Naive B cell (primary cell): ENCODE measurements at places on chromosomes 3 and 15. TPM values are rescaled to one million over a fixed set of nuclear protein-coding genes. Genes with fewer than 3 reads are reported as not detected.

The ABI3BP gene
- polyA plus RNA-seq = not detected

The PCYT1A gene
- 9.3 TPM for polyA plus RNA-seq

- no peaks in the 10 kb centered on the region for H3K36me3 ChIP-seq
- H3K4me3 ChIP-seq = no peak overlapping the region
- H3K27me3 ChIP-seq = peaks cover 3% of the 10 kb centered on the region
- no peaks in the 10 kb centered on the region for H3K4me1 ChIP-seq
- no peak for DNase-seq
- H3K27ac ChIP-seq = no peak overlapping the region
These were observed 25.7 kb downstream of the DCLK3 start for GRCh38 chr3:36738702-36739101.

DNA sequence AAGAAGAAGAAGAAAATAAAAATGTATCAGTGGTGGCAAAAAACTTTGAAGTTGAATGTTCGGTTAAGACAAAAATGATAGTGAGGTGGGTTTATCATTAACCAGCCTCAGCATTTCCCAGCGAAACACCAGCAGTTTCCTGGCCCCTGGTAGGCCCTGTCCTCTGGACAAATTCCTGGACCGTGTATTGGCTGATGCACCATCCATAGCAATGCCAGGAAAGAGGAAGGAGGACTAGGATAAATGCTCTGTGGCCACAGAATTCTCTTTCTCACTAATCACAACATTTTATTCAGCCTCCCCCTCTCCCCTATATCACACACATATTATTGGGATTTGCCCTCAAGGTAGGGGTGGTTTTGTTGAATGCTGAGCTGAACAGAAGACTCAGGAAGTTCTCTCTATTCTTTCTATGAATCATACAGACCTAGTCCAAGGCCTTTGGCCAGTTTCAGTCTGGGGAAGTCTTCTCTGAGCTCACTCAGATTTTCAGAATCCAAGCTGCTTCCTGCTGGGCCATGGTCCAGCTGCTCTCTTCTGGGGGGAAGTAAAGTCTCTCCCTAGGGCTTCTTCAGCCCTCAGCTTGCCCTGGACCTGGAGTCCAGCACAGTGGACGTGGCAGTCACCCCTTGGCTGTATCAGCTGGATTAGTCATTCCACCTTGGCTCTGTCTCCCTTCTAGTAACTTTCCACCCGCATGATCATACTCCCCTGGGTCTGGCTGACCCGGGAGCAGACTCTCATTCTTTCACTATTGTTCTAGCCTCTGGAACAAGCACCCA is 27.6 kb downstream of the SLC28A1 start:
- no peaks in the 10 kb centered on the region for H3K36me3 ChIP-seq
- H3K27ac ChIP-seq = no peak overlapping the region
- peaks cover 6% of the 10 kb centered on the region for H3K4me1 ChIP-seq
- no peak for DNase-seq
- no peak overlapping the region for H3K4me3 ChIP-seq
